Activated CD8-positive, alpha-beta T cell treated with anti-CD3 and anti-CD28 coated beads for 36 hours (primary cell): ENCODE measurements at places on chromosomes 7 and 10. TPM values are rescaled to one million over a fixed set of nuclear protein-coding genes. Genes with fewer than 3 reads are reported as not detected.

The MALRD1 gene
- 0.41 TPM for total RNA-seq

The TMEM270 gene
- total RNA-seq = not detected

The CYP3A7 gene
- not detected for total RNA-seq

The CRTAC1 gene
- total RNA-seq = not detected

The ADAMTS14 gene
- 0.16 TPM for total RNA-seq

The CADPS2 gene
- not detected for total RNA-seq

The NUTM2E gene
- total RNA-seq = 0.23 TPM

The KIN gene
- 10.7 TPM for total RNA-seq

GRCh38 chr10:46312953-46313352 is 26.2 kb downstream of the ANTXRL start:
- H3K27me3 ChIP-seq = no peaks in the 10 kb centered on the region
- no peaks in the 10 kb centered on the region for H3K4me1 ChIP-seq
- DNase-seq = no peak
- no peak overlapping the region for H3K4me3 ChIP-seq

DNA sequence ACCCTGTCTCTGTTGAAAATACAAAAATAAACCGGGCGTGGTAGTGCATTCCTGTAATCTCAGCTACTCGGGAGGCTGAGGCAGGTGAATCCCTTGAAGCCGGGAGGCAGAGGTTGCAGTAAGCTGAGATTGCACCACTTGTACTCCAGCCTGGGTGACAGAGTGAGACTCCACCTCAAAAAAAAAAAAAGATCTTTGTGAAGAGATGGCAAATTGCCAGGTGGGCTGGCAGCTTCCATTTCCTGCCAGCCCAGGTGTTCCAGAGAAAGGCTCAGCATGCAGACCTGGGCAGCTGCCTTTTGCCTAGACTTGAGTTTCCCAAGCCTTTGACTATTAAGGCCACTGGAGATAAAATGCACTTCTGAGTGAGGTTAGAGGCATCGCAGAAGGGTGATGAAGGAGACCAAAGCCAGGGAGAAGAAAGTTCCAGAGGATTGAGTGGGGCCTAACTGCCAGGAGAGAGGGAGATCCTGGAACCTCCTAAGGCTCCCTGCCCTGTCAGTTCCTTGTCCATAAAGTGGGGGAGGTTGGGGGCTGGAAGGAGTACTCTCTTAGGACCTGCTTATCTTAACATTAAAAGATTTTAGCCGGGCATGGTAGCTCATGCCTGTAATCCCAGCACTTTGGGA is 10.0 kb upstream of the DDIT4 start:
- no peaks in the 10 kb centered on the region for H3K27me3 ChIP-seq
- peak overlapping the region; percentile 3 for H3K4me3 ChIP-seq
- peak; percentile 59 for DNase-seq
- H3K36me3 ChIP-seq = no peaks in the 10 kb centered on the region
- peaks cover 36% of the 10 kb centered on the region for H3K4me1 ChIP-seq
- H3K27ac ChIP-seq = peak overlapping the region; percentile 71

GRCh38 chr10:14624600-14624999 is 150.1 kb downstream of the FAM107B start:
- H3K4me3 ChIP-seq = no peak overlapping the region
- no peaks in the 10 kb centered on the region for H3K27me3 ChIP-seq
- H3K4me1 ChIP-seq = no peaks in the 10 kb centered on the region
- DNase-seq = no peak
- no peak overlapping the region for H3K27ac ChIP-seq
- H3K36me3 ChIP-seq = no peaks in the 10 kb centered on the region

DNA sequence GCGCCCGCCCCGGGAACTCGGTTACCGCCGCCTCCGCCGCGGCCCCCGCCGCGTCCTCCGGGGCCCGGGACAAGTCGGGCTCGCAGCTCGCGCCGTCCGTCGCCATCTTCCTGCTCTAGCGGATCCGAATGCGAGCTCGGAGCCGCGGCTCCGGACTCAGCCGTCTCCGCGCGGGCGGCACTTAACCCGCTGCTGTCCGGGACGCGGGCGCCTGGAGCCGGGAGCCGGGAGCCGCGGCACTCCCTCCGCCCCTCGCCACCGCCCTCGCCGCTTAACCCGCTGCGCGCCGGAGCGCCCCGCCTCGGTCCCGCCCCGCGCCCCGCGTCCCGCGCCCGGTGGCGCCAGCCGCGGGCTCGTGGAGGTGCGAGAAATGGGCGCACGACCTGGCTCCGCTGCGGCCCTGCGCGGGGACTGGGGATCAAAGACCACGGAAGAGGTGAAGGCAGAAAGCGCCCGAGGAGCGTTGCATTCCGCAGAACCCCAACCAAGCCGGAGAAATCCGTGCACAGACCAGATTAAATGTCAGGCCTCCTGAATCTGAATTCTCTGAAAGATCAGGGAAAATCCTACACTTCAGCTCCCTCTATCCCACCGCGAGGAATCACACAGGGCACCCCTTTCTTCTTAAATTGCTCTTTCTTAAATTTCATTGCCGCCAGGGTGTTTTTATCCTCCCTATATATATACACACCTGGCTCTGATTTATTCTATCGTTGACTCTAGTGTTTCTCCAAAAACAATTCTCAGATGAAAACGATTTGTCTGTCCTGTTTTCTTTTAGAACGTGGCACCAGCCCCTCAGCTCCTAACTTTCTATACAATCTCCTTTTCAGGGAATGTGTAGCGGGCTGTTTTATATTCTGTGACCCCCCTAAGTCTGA is at the start of gene CTTNBP2:
Gene CTTNBP2, minus strand, starts transcription at position 132 of the 881 bp plus-strand sequence. Its CDS starts 26 bp downstream, at position 106.
- no peak within 1 kb of the TSS for H3K27ac ChIP-seq
- H3K4me3 ChIP-seq = no peak within 1 kb of the TSS
- H3K36me3 ChIP-seq = no peaks in the 10 kb centered on the region
- DNase-seq = no peak

- H3K27ac ChIP-seq = no peak overlapping the region
- no peak overlapping the region for H3K4me3 ChIP-seq
- no peak for DNase-seq
- no peaks in the 10 kb centered on the region for H3K27me3 ChIP-seq
Measured at GRCh38 chr7:30459591-30460245, 18.9 kb downstream of the NOD1 start.

DNA sequence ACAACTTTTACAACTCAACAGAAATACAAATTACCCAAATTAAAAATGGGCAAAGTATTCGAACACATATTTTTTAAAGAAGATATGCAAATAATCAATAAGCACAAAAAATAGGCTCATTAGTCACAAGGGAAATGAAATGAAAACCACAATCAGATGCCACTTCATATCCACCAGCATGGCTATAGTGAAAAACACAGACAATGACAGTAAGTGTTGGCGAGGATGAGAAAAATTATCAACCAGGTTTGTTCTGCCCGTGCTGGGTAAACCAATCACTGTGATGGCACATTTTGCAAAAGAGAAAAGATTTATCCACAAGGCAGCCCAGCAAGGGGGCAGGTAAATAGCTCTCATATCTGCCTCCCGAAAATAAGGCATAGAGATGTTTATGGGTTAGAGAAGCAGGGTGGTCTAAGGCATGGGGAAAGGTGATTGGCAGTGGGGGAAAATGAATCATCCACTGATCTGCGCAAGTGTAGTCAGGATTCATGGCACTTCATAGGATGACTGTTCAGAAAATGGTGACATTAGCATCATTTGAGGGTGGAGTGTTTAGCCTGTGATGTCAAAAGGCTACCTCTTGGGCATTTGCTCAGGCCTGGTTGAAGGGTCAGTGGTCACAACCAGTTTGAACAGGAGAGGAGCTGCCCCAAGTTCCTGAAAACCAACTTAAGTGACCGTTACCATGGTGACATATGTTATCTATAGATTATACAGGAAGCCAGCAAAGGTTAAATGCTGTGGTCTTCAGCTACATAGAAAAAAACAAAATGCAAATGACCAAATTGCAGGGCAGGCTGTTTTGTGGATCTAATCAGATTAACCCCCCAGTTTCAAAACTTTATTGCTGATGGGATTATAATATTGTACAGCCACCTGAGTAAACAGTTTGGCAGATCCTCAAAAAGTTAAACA is 8.0 kb upstream of the CFAP70 start:
- no peak overlapping the region for H3K4me3 ChIP-seq
- H3K36me3 ChIP-seq = peaks cover 37% of the 10 kb centered on the region
- H3K27ac ChIP-seq = peak overlapping the region; percentile 4
- H3K4me1 ChIP-seq = peaks cover 10% of the 10 kb centered on the region
- no peak for DNase-seq
- no peaks in the 10 kb centered on the region for H3K27me3 ChIP-seq

DNA sequence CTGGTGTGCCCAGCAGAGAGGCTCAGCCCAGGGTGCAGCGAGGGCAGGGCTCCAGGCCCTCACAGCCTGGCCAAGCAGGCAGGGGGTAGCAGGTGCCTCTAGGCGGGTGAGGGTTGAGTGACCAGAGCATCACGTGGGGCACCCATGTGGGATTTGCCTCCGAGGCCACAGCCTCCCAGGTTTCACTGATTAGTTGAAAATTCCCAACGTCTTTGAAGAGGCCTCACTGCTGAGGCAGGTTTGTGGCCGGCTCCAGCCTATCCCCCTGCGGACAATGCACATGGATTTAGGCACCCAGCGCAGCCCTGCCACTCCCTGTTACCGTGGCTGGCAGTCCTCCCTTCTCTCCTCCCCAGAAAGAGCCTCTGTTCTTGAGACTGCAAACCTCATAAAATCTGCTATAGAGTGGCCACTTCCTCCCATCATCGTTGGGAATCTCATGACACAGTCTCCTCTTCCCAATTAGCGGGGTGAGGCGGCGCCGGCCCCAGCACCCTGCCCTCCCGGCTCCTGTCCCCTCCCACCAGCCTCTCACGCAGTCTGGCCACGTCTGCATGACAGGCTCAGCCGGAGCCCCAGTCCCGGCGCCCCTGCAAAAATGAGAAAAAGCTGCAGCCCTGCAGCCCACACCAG is 10.8 kb downstream of the MYL10 start:
- DNase-seq = no peak
- H3K4me3 ChIP-seq = no peak overlapping the region
- no peaks in the 10 kb centered on the region for H3K4me1 ChIP-seq
- no peak overlapping the region for H3K27ac ChIP-seq
- peaks cover 4% of the 10 kb centered on the region for H3K27me3 ChIP-seq

GRCh38 chr10:13891128-13892000 is 304.6 kb downstream of the PRPF18 start:
- peak overlapping the region; percentile 50 for H3K4me3 ChIP-seq
- no peak overlapping the region for H3K27ac ChIP-seq
- no peaks in the 10 kb centered on the region for H3K36me3 ChIP-seq
- H3K4me1 ChIP-seq = peaks cover 19% of the 10 kb centered on the region
